NCI-H187 treated with DMSO at 0.1 percent for 48 hours (cell line): ENCODE measurements at places on chromosomes 3 and 15.

- DNase-seq = no peak
Measured at GRCh38 chr15:51982013-51982769, 10.6 kb upstream of the LEO1 start.

DNA sequence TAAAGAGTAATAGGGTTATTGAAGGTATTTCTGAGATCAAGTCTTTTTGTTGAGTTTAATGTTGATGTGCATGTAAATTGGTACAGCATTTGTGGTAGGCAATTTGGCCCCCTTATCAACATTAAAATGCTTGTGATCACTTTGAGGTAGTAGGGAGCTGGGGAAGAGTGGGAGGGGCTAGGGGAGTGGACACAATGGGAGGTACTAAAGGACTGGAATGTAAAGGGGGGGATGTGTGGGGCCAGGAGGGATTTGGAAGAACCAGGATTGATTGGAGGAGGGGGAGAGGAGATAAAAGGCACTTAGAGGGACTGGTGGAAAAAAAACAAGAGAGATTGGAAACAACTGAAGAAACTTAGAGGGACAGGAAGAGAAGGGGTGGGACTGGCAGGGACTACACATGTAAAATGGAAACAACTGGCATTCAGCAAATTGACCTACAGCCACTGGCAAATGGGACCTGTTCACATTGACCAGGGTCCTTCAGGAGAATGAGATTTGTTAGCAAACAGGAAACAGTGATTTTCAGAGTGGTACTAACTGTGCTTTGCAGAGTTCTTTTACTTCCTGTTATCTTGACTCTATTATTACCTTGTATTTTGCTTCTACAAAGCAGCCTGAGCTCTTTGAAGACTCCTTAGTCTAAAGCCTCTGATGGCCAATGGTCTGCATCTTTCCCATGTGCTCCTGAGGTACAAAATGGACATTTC, 47.8 kb upstream of the ZBTB38 start:
- no peak for DNase-seq

- no peak for DNase-seq
Measured at GRCh38 chr15:70763950-70764730, 782 bp upstream of the UACA start.

- DNase-seq = no peak
Measured at GRCh38 chr3:9157651-9158362, 91.6 kb downstream of the SRGAP3 start.

- DNase-seq = no peak
Measured at GRCh38 chr3:156577736-156578135, 22.8 kb upstream of the SSR3 start.

GRCh38 chr3:6255229-6255628, 605.7 kb upstream of the GRM7 start:
- DNase-seq = no peak

- no peak for DNase-seq
Measured at GRCh38 chr3:195153653-195154052, 117.3 kb downstream of the XXYLT1 start.

GRCh38 chr15:37720267-37720666, 214.2 kb upstream of the TMCO5A start:
- no peak for DNase-seq

DNA sequence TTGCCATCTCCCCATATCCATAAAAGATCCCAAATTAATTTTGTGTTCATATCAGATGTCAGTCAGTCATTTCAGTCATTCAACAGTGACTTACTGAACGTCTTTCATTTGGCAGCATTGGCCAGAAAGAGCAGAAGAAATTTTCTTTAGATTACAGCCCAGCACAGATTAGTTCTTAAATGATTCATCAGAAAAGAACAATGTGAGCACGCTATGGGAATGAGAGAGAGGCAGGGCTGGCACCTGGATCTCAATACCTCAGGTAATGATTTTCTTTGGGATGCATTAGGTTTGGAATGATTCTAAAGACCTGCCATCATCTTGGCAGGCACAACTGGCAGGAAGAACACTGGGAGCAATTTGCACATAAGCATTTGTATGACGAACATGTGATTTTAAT, 41.6 kb downstream of the FBN1 start:
- no peak for DNase-seq

DNA sequence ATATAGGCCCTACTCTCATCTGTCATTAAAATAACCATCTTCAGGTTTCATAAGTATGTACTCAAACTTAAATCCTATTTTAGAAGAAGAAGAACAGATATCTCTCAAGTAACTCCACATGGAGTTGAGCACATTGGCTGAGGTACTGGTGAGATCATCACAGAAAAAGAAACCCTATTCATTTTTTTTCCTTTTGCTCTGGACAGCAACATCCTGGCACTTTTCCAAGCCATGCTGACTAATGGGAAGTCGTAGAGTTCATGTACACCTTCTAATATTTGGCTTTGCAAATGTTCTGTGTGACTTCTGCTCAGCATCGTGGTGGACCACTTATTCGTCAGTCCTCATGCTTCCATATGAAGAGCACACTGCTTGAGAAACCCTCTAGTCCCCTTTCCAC, 336.0 kb upstream of the KCNH8 start:
- DNase-seq = no peak

DNA sequence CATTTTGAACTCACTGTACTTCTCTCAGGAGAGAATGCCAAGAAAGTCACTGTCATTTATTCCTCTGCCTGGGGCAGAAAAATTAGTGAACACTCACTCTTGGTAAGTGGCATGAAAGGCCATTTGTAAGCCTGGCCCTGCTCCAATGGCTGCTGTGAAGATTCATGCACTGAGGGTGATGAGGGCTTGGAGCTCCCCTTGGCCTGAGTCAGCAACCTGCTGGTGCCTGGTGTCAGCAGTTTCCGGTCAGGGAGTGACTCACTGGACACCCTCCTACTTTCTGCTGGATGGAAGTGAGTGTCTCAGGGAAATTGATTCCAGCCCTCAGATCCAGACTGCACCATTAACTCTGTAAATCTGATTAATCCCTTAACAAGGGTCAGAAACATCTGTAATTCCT, 37.6 kb downstream of the TRA2B start:
- no peak for DNase-seq

DNA sequence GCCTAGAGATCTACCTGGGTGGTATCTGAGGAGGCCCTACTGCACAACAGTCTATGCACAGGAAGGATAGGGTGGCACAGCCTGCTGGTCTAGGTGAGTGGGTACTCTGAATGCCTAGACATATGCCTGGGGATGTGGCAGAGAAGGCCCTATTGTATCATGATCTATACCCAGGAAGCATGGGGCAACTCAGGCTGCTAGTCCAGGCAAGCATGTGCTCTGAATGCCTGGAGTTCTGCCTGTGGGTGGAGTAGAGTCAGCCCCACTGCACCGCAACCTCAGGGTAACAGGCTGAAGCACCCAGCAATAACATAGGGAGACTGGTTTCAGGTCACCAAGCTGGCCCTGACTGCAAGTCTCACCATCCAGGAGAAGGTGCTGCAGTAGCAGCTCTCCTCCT, 224.7 kb downstream of the MFSD1 start:
- DNase-seq = no peak

DNA sequence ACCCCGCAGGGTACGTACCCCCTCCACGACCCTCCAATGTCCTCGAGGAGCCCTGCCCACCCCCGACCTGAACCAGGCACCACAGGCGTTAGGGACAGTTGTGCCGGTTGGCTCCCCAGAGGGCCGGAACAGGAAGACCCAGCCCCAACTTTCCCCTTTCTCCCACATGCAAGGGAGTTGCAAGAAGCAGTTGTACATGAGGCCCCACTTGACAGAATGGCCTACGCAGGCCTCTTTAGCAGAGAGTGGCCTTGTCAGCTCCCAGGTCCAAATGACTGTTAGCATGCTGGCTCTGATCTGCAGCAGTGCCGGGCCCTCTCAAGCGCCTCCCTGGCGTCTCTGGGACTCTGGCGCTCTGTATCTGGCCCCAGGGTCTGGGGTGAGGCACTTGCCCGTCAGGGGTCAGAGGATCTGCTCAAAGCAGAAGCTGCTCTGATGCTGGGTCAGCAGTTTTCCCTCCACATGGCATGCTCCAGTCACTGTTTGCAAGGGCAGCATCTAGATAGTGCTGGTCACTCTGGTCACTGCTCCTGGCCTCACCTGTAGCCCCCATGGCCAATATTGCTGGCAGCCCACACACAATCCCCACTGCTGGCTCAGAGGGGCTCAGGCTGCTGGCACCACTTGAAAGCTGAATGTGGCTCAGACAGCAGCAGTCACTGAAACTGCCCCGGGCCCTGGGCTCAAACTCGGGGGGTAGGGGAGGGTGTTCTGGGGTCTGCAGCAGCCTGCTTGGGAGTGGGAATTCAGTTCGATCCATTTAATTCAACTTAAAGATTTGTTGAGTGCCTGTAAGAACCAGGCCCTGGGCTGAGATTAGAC, 254.5 kb downstream of the FAM43A start:
- no peak for DNase-seq

DNA sequence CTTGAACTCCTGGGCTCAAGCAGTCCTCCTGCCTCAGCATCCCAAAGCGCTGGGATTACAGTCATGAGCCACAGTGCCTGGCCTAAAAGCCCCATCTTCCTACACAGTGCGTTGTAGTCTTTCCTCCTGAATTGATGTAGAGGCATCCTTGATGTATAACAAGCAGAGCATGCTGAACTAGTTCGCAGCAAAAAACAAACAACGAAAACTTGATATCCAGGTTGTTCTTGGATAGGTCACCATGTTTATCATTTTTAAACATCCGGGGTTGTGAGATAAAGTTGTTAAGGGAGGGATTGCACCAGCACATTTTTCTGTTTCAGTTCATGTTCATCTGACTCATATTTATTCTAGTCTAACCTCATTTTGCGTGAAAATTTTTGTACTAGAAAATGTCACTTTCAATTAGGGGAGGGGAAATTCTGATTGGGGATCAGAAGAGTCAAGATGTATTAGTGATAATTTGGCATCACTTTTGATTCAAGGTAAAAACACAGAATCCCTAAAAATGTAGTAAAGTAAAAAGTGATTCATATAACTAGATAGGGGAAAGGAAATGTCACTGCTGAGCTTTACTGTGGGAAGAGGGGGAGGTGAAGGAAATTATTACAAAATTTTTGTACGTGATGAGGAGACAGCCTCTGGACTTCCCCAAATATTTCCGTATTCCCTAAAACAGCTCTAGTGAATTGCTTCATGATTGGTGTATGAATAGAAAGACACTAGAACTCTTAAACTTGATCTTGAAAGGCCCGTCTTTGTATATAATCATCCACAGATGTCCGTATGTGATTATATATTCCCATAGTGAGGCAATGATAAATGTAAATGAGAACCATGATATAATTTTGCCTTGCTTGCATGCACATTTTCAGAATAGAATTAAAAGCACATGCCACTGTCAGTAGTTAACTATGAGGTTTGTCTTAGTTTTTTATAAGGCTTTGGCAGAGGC, 22.9 kb downstream of the RAB8B start:
- DNase-seq = no peak

DNA sequence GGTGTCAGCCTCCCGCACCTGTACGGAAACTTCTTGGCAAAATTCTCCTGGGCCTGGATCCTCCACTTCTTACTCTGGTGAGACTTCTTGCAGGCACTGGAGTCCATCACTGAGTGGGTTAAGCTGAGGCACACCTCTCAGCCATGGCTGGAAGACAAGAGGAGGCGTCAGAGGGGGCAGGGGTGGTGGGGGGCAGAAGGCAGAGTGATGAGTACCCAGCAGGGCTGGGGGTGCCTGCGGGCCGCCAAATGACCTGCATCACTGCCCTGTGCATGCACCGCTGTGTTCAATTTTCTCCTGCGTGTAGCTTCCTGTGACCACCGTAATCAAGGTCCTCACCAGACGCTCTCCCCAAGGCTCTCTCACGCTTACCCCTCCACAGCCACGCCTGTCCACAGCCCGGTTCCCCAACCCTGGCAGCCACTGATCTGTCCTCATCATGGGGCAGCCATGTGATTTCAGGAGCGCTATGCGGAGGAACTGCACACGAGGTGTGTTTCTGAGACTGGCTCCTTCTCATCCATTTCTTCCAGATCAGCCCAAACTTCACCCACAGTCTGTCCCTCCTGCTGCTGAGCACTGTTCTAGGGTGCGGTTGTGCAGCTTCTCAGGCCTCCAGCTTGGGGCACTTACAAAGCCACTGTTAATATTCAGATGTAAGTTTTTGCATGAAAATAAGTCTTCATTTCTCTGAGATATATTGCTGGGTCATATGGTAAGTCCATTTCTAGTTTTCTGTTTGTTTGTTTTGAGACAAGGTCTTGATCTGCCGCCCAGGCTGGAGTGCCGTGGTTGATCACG, 5.2 kb downstream of the C3orf22 start:
- no peak for DNase-seq

DNA sequence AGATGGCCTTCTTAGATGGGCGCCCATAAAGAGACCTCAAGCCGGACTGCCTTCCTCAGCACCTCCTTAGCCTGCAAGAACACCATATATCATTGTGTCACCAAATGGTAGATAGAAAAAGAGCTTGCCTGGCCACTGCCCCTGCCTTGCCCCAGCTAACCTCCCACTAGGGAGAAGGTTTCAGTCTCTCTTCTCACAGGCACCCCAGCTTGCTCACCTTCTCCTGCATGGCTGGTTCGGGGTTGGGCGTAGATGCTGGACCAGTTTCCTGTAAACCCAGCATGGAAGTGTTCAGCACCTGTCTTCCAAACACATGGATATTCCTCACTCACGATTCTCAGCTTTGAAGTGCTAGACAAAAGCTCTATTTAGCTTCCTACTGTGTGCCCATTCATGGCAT, 3.3 kb upstream of the SLC22A14 start:
- DNase-seq = no peak

GRCh38 chr3:19221081-19221480, 72.8 kb downstream of the KCNH8 start:
- DNase-seq = no peak

DNA sequence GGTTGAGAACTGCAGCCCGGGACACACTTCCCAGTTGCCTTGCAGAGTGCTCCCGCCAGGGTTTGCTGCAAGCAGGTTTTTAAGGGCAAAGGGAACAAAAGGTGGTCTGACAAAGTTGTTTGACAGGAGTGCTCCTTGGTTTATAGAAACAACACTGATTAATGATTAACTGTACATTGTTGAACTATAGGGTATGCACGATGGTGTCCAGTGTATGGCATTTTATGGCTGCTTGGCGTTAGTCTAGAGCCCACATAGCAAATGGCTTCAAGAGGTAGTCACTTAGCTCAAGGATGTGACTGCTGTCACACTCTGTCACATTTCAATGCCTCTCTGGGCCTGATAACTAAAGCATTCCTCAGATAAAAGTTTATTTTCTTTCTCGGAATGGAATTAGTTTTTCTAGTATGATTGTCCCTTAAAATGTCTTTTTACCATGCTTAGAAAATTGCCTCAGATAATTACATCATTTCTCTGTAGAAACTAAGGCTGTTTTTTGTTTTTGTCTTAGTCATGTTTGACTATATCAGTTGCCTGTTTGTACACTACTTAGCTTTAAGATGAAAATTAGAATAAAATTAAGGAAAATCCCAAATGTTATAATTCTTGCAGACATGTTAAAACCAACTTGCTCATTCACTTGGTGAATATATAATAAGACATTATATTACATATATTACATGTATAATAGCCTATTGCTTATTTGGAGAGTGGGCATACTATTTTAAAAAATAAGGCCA, 61.3 kb upstream of the GATM start:
- DNase-seq = no peak

GRCh38 chr3:107855710-107856109, 235.1 kb downstream of the CD47 start:
- DNase-seq = no peak
